Gastrocnemius medialis (tissue), 4 donors: ENCODE measurements at places on chromosomes 2 and 18. TPM values are rescaled to one million over a fixed set of nuclear protein-coding genes. Genes with fewer than 3 reads are reported as not detected.

DNA sequence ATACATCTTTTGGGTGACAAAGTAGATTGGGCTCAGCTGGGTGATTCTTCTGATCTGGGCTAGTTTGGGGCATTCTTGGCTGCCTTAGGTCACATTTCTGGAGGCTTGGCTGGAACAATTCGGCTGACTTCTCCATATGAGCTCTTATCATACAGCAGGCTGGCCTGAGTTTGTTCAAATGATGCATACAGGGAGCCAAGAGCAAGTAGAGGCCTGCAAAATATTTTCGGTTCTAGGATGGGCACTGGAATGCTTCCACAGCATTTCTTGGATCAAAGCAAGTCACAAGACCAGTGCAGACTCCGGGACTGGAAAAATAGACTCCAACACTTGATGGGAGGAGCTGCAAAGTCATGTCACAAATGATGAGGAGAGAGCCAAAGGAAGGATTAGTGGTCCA lies 98.4 kb downstream of the SCG2 start:
- DNase-seq, result no peak

DNA sequence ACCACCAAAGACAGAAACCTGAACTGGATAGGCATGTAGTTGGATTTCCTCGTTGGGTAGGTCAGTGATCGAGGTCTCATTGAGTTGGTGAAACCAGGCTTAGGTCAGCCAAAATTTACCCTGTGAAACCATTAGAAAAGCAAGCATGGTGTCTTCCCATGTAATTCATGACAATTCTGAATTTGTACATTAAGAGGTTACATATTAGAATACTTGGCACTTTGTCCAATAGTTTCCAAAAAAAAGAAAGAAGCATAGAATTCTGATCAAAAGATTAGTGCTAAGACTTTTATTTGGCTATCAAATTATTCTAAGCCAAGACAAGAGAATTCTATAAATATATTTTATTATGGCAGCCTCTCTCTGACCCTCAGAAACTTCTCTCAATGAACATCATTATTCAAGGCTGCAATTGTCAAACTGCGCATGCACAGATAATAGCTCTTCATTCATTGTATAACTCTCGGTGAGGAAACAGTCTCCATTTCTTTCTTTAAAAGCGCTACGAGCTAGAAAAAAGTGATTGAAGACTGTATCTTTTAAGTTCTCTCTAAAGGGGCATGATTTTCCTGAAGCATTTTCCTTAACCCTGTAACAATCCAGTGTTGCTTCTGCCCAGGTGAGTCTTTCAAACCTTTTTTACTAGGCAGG lies 79.1 kb upstream of the MYCN start:
- no peak for DNase-seq

DNA sequence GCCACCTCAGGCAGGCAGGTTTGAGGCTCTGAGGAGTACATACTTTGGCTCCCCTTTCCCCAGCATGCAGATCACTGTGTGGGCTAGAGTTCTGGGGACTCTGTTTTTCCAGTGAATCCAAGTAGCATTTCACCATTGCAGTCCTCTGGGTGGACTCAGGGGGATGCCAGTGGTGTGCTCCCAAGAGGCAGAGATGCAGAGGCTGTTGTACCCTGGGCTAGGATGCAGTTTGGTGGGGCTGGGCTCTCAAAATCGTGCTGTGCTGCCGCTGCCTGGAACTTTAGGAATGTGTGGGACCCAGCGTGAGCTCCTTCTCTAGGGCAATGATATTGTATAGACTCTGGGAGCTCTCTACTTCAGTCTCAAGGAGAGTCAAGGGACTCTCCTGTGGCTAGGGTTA lies 104.9 kb downstream of the MYO3B start:
- DNase-seq, result no peak

GKN2 gene
- not detected for total RNA-seq

OTOS gene
- not detected for total RNA-seq
